ENCODE measurements at places on chromosomes 5 and 9.

GRCh38 chr9:14303521-14303920, 10.4 kb downstream of the NFIB start:
- DNase-seq: no peak

DNA sequence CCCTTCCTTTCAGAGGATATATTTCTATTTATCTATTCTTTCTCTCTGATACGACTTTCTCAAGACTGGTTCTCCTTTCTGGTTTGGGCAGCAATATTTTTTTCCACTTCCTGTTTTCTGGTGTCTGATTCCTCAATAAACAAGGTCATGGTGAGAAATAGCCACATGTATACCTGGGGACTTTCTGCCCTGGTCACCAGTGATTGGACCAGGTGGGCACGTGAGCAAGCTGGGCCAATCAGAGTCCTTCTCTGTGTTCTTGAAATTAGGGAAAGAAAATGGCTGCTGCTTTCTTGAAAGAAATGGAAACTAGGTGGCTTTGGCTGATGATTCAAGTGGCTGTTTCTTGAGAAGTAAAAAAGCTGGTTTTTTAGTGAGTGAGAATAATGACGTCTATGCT, 18.4 kb upstream of the GSN start:
- DNase-seq: no peak

GRCh38 chr9:77562019-77562748, 85.9 kb downstream of the GNA14 start:
- DNase-seq: no peak

GRCh38 chr9:34773306-34773910, 63.5 kb upstream of the CCL21 start:
- no peak for DNase-seq

- DNase-seq: no peak
Observed at GRCh38 chr5:170105642-170106611, at the start of gene FOXI1. Gene FOXI1, plus strand, starts transcription at chr5:170105897. Its CDS starts 61 bp downstream, at chr5:170105958.

DNA sequence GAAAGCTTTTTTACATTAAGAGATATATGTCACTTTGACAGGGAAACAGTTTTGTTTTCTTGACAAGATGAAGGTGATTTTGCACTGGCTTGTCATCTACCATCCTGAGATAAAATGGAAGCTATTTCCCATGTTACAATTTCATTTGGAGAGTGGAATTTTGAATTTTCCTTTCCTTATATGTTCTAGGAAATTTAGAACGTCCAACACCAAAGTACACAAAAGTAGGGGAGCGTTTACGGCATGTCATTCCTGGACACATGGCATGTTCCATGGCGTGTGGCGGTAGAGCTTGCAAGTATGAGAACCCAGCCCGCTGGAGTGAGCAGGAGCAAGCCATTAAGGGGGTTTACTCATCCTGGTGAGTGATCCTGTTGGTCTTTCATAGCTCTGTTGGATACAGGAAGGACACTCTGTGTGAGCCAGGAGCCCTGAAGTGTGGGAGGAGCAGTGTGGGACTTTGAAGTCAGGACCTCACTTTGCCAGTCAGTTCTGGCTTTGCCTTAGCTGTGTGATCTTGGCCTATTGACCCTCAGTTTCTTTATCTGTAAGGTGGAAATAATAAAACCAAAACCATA, 887 bp downstream of the PTPDC1 start:
- peak; percentile 89 for DNase-seq

- DNase-seq: no peak
Observed at GRCh38 chr5:52771343-52772039, 16.2 kb upstream of the ITGA1 start.

DNA sequence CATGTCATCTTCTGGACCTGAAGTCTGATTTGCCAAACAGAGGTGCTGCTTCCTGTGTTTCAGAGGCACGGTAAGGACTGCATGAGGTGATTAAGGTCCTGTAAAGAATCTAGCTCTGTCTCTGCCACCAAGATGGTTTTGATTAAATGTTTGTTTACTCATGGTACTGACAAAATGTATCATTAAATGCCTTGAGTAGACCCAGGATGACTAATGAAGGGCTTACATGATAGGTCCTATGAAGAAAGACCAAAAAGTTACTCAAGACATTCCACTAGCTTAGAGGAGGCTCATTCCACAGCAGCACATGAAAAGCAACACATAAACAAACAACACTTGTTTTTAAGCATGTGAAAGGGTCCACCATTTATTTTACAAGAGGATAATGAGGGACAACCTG, 100.9 kb downstream of the BOD1 start:
- no peak for DNase-seq

DNA sequence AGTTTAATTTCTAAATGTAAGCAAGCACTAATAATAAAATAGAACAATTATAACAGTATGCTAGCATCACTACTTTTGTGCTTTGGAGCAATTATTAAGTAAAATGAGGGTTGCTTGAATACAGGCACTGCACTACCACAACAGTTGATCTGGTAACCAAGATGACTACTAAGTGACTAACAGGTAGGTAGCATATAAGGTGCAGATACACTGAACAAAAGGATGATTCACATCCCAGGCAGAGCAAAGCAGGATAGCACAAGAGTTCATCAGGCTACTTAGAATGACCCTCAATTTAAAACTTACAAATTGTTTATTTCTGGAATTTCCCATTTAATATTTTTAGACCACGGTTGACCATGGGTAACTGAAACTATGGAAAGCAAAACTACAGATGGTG, 48.0 kb upstream of the RGS7BP start:
- DNase-seq: no peak

All from astrocyte of the spinal cord (primary cell).